ENCODE measurements at places on chromosomes 7 and 10.

DNA sequence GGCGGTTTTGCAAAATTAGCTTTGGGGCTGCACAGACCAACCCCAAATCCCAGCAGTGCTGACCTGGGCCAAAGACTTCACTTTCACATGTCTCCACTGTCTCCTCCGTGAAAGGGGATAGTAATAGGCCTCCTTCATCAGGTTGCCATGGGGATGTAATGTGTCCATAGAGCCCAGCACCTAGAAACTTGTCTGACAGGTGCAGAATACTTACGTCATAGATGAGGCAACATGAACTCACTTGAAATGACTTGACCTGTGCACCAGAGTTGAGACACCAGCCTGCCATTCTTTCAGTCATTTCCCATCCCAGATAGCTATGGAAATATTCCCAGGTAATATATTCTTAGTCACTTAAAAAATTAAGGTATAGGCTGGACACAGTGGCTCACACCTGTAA, 94.2 kb downstream of the INSYN2A start:
- no peak for DNase-seq

GRCh38 chr7:30557245-30557644, 37.4 kb upstream of the GARS1 start:
- DNase-seq, result no peak

GRCh38 chr7:128137181-128137580, 103.9 kb upstream of the LEP start:
- no peak for DNase-seq

- DNase-seq, result no peak
Observed at GRCh38 chr7:28792858-28793257, 165.3 kb downstream of the TRIL start.

- no peak for DNase-seq
Observed at GRCh38 chr10:76309070-76309469, 877.6 kb downstream of the LRMDA start.

DNA sequence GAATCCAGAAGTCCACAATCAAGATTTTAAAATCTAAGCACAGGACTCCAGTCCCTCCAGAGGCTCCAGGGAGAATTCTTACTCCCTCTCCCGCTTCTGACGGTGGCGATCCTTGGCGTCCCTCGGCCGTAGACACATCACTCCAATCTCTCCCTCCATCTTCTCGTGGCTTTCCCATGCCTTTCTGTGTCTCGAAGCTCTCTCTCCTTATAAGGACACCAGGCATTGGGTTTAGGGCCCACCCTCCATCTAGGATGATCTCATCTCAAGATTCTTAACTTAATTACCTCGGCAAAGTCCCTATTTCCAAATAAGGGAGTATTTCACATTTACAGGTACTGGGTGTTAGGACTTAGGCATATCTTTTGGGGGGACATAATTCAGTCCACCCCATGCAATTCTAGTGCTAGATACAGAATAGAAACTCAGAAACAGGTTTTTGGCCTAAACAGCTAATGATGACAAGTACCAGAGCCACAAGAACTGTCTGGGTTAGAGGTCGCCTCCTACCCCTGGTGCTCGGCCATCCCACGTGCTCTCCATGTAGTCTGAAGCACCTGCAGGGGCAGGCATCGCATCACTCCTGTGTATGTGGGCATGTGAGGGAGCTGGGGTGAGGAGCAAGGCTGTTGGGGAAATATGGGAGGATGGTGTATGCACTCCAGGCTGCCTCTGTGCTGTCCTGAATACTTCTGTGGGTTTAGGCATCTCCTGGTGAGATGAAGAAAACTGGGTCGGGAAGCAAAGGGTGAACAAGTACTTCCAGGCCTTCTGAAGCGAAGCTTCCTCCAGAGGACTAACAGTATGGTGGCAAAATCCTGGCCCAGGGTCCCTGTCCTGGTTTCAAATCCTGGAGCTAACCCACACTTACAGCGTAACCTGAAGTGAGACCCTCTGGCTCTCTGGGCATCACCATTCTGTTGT, 298.3 kb upstream of the ZMIZ1 start:
- no peak for DNase-seq

DNA sequence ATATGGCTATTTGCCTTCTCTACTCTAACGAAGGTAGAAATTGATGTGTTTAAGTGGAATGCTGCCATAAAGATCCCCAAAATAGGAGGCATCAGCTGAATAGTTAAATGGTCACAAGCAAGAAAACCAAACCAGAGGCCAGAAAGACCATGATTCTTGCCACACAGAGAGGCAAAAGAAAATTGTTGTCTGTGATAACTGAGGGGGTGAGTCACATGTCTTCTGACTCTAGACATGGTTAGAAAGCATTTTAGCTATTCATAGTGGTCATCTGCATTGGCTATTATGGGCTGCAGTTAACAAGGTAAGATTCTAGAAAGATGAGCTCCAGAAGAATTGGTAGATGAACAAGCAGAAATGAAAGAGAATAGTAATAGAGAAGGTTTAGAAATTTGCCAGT, 361.4 kb upstream of the NPSR1 start:
- DNase-seq, result no peak

DNA sequence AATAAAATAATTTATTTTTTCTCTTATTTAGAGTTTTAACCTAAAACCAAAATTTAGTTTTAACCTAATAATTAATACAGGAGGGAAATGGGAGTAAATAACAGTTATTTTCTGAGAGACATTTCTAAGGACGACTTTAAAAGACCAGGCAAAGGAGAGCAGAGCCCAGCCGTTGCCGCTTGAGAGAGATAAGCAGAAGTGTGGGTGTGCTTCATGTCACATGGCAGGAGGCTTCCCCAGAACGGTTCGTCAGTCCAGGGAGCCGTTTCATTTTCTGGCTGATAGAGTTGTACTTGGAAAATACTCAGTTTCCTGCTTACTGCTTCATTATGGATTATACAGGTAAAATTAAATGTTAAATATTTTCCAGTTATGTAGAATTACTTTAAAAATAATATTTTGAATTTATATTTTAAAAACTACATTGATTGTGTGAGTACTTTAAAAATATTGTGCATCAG, 61.4 kb downstream of the ST7 start:
- no peak for DNase-seq

GRCh38 chr7:55288070-55288824, 76.9 kb upstream of the LANCL2 start:
- DNase-seq, result no peak

- DNase-seq, result no peak
Observed at GRCh38 chr7:95530881-95531280, 45.1 kb downstream of the ASB4 start.

- no peak for DNase-seq
Observed at GRCh38 chr7:151661587-151661986, 141.9 kb upstream of the RHEB start.

DNA sequence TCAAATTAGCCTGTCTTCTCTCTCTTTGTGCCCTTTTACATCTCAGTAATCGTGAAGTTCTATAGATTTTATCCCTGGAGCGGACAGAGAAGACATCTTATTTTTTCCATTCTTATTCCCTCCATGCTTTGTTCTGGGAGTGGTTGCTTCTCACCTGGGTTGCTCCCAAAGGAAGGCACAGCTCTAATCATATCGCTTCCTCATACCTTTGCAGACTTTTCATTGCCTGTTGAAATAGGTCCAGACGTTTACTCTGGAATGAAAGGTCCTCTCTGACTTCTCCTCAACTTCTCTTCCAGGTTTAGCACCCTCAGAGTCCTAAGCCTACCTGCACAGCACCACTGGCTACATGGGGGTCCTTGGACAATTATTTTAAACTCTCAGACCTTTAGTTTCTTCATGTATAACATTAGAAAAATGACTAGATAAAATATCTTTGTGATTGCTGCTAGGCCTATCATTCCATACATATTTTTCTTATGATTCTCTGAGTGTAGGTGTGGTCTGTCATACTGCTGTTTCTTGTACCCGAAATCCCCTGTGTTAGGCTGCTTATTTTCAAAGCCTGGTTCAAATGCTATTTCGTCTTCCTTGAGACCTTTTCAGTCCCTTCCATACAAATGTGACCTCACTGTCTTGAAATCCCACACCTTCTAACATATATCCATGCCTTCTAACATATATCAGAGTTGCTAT, 418.1 kb downstream of the GFRA1 start:
- no peak for DNase-seq

- no peak for DNase-seq
Observed at GRCh38 chr10:25455980-25456567, 281.3 kb downstream of the GPR158 start.

GRCh38 chr10:112716076-112716475, 234.0 kb upstream of the TCF7L2 start:
- no peak for DNase-seq

- no peak for DNase-seq
Observed at GRCh38 chr10:75304741-75305390, 69.1 kb upstream of the COMTD1 start.

DNA sequence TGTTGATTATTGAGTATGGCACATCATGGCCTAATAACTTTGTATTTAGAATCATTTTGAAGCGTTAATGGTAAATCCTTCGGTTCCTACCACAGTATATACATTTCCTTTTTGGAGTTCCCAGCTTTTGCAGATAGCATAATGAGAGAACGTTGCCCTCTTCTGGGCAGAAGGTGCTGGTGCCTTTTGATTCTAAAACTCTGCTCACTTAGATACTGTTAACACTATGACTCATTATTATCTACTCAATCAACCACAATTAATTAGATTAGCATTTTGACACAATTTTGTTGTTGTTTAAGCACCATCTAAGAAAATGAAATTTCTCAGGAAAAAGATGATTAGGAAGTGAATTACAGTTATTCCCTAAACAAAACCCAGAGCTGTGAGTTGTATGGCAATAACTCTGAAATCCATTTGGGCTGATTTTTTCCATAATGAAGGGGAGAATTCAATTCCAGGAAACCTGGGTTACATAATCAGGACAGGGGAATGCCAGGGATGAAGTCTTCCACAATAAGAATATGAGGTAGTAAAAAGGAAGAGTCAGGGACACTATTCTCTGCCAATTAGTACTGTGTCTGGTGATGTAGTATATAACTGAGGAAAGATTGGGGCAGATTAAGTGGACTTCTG, 11.5 kb upstream of the DLD start:
- DNase-seq, result no peak

DNA sequence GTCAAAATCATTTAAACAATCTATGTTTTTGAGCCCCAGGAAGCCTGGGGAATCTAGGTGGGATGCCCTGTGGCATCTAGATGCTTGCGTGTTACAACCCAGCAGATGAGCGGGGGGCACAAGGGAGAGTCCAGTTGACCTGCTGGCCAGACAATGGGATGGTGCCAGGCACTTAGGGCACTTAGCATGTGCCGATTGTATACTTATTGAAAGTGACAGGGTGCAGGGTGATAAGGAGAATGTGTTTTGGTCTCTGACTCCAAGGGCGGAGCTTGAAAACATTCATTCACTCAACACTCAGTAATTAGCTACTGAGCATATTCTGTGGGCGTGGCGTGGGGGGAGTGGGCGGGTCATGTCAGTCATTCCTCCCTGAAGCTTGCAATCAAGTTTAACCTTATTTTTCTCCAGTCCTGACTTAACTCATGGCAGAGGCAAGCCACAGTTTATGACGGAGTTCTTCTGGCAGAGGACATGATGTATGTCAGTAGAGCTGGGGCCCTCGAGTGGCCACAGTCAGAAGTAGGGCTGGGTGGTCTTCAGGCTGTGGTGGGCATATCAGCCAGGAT, 115.1 kb downstream of the PRKCQ start:
- DNase-seq, result no peak

DNA sequence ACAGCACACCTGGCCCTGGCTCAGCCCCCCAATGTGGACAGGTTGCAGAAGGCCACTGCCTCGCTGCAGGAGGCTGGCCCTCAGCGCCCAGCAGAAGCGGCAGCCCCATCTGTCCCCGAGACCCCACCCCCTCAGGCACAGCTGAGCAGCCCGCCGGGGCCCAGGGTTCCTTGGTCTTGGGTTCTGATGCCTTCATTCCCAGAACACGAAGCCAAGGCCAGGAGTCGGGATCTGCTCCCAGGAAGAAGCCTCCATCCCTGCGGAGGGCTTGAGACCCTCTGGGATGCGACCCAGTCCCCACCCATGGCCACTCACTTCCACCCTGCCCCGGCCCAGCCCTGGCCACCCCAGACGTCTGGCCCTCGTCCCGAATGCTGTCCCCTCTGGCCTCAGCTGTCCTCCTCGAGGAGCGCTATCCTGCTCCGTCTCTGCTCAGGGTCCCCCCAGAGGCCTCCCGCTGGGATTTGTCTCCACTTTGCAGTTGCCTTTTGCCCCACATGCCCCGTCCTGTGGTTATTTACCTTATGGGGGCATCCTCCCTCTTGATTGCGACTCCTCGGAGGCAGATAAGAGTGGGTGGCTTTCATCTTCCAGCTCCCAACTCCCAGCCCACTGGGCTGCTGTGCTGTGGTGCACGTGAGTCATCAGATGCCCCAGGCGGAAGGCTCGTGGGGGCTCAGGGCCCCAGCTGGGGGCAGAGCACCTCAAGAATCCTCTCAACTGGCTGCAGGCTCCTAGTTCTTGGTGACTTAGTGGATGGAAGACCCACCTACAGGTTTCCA, 97.5 kb downstream of the MKI67 start:
- no peak for DNase-seq

DNA sequence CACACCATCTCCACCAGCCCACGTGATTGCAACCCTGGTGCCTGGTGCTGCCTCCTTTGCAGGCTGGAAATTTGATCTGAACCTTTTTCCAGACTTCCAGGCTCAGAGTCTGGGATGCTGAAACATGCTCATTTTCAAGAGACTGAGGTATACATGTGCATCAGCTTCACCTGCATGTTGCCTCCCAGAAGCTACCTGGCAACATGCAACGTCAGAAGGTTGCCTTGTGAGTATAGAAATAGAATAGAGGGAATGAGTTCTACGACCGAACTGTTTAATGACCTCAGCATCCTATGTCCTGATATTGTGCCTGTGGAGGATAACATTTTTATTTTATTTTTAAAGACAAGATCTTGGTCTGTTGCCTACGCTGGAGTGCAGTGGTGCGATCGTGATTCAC, 1.9 kb upstream of the ZNF212 start:
- DNase-seq, result no peak

DNA sequence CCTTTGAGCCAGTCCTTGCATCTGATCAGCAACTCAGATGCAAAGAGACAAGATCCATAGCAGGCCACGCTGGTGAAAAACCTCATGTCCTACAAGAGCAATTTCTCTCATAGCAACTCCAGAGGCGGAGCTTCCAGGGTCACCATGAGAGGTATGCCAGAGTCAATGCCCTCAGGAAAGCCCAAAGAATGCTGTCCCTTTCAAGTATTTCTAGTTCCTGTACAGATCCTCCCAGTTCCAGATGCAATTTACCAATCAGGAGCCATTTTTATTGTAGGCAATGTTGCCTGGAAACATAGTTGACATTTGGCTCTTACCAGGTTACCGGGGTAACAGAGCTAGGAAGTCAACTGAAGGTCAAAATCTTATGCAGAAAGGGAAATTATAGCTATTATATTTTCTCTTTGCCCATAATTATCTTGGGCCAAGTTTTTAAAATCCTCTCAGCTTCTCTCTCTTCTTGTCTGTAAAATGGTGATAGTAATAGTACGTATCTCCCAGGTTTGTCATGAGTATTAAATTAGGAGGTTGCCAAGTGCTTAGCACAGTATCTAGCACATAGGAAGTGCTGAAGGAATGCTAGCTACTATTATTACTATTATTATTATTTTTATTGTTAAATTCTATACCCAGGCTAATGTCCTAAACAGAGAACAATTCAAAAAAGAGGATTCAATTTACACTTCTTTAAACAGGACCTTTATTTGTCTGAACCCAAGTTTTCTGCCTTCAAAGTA, 46.3 kb upstream of the TM9SF3 start:
- no peak for DNase-seq

GRCh38 chr7:146176860-146177259, 60.3 kb downstream of the CNTNAP2 start:
- DNase-seq, result no peak

- DNase-seq, result no peak
Observed at GRCh38 chr7:131111081-131111576, 216.5 kb upstream of the MKLN1 start.

- DNase-seq, result no peak
Observed at GRCh38 chr7:41584746-41585145, 118.1 kb downstream of the INHBA start.
